ENCODE measurements at places on chromosomes 7 and 10. TPM values are rescaled to one million over a fixed set of nuclear protein-coding genes. Genes with fewer than 3 reads are reported as not detected.

Gene HABP2
- total RNA-seq, result not detected

Gene AKR1C4
- not detected for total RNA-seq

Gene SPDYE8
- total RNA-seq, result not detected

Gene COBL
- 7.3 TPM for total RNA-seq

Gene SUN1
- total RNA-seq, result 132 TPM

Gene AQP1
- total RNA-seq, result not detected

Gene PRDX3
- total RNA-seq, result 94.4 TPM

Gene SPDYE3
- total RNA-seq, result not detected

Gene RSU1
- total RNA-seq, result 50.5 TPM
